ENCODE measurements at places on chromosomes 3 and 15. TPM values are rescaled to one million over a fixed set of nuclear protein-coding genes. Genes with fewer than 3 reads are reported as not detected.

DNA sequence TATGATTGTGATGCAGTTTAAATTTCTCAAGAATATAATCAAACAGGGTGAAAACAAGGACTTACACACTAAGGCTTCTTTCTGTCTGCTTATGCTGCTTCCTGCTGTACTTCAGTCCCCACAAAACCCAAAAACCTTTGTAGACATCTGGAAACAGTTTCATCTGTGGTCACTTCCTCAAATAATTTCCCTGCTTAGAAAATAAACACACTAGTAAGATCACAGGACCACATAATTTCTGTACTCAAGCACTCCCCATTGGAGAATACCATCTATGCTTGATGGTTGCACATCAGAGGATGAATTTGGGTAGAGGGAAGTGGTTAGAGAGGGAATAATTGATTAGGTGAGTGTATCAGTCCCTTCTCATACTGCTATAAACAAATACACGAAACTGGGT lies 266.2 kb downstream of the LSAMP start:
- H3K4me1 ChIP-seq, result no peaks in the 10 kb centered on the region
- H3K36me3 ChIP-seq, result no peaks in the 10 kb centered on the region
- DNase-seq, result no peak
- H3K4me3 ChIP-seq, result no peak overlapping the region
- H3K27me3 ChIP-seq, result no peaks in the 10 kb centered on the region

DNA sequence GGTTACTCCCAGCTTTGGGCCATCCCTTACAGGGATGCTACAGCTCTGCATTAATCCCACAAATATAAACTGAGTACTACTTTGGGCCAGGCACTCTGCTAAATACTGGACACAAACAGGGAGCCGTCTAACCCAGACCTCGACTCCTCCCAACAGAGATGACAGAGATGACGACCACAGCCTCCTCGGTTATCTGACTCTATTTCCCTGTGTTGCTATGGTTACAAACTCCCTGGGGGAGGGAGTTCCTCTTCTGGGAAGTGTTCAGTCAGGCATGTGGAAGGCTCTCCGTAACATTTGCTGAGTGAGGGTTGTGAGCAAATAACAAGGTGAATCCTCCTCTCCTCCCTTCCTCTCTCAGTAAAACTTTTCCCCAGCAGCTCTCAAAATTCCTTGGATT lies 6.7 kb upstream of the CMTM7 start:
- no peaks in the 10 kb centered on the region for H3K27me3 ChIP-seq
- DNase-seq, result peak; percentile 44
- no peak overlapping the region for H3K4me3 ChIP-seq
- H3K36me3 ChIP-seq, result no peaks in the 10 kb centered on the region
- no peak overlapping the region for H3K27ac ChIP-seq
- H3K4me1 ChIP-seq, result no peaks in the 10 kb centered on the region

- no peaks in the 10 kb centered on the region for H3K27me3 ChIP-seq
- H3K27ac ChIP-seq, result peak overlapping the region; percentile 54
- no peaks in the 10 kb centered on the region for H3K36me3 ChIP-seq
- H3K4me1 ChIP-seq, result peaks cover 8% of the 10 kb centered on the region
Observed at GRCh38 chr3:61250784-61251173, 473 bp downstream of the FHIT start.

DNA sequence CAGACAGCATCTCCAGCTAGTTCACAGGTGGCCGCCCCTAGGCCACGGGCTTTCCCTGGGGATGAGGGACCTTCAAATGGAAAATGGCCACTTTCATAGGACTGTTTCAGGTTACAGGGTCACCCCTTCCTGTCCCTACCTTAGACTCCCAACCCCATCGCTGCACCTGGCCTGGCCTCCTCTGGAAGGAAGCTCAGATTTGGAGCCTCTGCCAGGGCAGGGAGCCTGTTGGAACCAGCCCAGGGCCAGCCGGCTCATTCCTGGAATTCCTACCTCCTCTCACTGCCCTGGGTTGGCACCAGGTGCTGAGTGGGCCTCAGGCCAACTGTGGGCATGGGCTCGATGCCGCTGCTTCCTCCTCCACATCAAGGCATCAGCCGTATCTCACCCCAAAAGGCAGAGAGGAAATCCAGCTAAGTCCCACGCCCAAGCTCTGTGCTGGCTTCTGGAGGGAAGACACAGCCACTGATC lies 42.2 kb downstream of the KLHL25 start:
- H3K4me1 ChIP-seq, result peaks cover 3% of the 10 kb centered on the region
- DNase-seq, result no peak
- no peak overlapping the region for H3K27ac ChIP-seq
- H3K27me3 ChIP-seq, result no peaks in the 10 kb centered on the region
- no peaks in the 10 kb centered on the region for H3K36me3 ChIP-seq
- no peak overlapping the region for H3K4me3 ChIP-seq

The SGO1 gene
- total RNA-seq, result 4.5 TPM

DNA sequence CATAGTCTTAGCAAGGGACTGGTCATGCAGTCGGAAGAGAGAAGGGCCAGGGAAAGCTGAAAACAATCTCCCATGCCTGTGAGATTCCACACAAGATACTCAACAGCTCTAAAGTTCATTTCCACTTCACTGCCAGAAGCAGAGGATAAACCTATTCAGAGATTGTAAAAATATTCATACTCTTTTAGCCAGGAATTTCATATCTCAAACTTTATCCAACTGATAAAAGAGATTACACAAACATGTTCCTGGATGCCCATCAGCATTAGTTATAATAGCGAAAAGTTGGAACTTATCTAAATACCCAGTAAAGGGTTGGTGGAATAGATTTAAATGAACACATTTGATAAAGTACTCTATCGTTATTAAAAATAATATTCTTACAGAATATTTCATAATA lies 75.2 kb upstream of the ARHGEF3 start:
- no peak for DNase-seq
- no peak overlapping the region for H3K4me3 ChIP-seq
- H3K4me1 ChIP-seq, result peaks cover 11% of the 10 kb centered on the region
- H3K27me3 ChIP-seq, result no peaks in the 10 kb centered on the region

DNA sequence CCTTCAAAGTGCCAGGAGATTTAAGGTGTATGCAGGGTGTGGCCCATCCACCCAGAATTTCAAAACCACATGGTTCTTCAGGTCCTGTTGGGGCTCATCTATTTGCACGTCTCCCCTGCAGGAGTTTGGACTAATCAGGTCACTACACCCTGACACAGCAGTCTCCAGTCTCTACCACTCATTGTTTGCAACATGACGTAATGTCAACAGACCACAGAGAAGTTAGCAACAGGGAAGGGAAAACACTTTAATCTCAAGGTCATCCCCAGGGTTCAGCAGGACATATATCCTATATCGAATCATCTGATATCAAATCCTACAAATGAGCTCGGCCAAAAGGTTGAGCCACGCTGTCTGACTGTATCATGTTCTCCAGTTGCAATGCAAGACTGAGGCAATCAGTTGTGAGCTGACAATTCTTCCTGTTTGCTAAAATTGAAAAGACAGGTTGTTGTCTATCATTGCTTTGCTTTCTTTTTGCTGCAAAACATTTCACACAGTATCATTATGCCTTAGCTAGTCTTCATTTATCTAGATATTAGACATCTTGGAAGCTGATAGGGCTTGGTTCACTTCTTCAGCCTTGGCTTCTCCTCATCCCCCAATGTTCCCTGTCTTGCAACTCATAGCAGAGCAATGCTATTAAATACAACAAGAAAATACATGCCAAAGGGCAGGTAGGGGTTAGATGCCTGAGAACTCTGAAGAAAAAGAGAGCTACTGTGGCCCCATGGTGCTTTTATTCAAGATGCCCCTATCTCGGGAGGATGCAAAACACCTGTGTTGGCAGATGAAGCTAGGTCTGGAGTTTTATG lies 13.4 kb upstream of the LEKR1 start:
- H3K27ac ChIP-seq, result peak overlapping the region; percentile 78
- peak; percentile 67 for DNase-seq
- no peaks in the 10 kb centered on the region for H3K36me3 ChIP-seq
- no peak overlapping the region for H3K4me3 ChIP-seq
- peaks cover 24% of the 10 kb centered on the region for H3K4me1 ChIP-seq
- no peaks in the 10 kb centered on the region for H3K27me3 ChIP-seq

- no peaks in the 10 kb centered on the region for H3K4me1 ChIP-seq
- H3K36me3 ChIP-seq, result no peaks in the 10 kb centered on the region
- no peak for DNase-seq
- no peak overlapping the region for H3K27ac ChIP-seq
Observed at GRCh38 chr3:112778353-112778948, 68.2 kb downstream of the CD200R1L start.

The TRPM1 gene
- not detected for total RNA-seq

The ACOX2 gene
- 26.2 TPM for total RNA-seq

GRCh38 chr3:100401674-100402041 lies 319 bp downstream of the LNP1 start:
- no peaks in the 10 kb centered on the region for H3K36me3 ChIP-seq
- peak overlapping the region; percentile 94 for H3K27ac ChIP-seq
- peak overlapping the region; percentile 47 for H3K4me3 ChIP-seq
- peaks cover 18% of the 10 kb centered on the region for H3K4me1 ChIP-seq
- H3K27me3 ChIP-seq, result no peaks in the 10 kb centered on the region

DNA sequence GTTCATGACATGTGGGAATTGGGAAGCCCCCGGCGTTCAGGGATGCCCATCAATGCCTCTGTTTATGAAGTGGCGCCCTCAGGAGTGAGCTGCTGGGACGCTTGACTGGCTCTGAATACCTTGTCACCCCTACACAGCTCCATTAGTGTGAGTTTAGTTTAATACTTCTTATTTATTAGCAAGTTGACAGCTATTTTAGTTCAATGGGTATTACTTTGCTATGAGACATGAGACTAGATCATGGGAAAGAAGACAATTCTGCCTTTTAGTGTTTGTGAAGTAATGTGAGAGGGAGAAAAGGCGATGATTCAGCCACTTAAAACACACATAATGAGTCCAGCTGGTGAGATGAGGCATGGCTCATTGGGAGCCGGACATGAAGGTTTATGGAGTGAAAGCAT lies 678.5 kb downstream of the NR2F2 start:
- H3K4me3 ChIP-seq, result no peak overlapping the region
- H3K36me3 ChIP-seq, result no peaks in the 10 kb centered on the region
- DNase-seq, result no peak
- H3K27ac ChIP-seq, result no peak overlapping the region

The SKIC8 gene
- total RNA-seq, result 69.5 TPM

The DAZL gene
- 0.33 TPM for total RNA-seq

GRCh38 chr3:64673159-64673715 lies 14.6 kb downstream of the ADAMTS9 start:
- no peaks in the 10 kb centered on the region for H3K36me3 ChIP-seq
- H3K27me3 ChIP-seq, result no peaks in the 10 kb centered on the region

DNA sequence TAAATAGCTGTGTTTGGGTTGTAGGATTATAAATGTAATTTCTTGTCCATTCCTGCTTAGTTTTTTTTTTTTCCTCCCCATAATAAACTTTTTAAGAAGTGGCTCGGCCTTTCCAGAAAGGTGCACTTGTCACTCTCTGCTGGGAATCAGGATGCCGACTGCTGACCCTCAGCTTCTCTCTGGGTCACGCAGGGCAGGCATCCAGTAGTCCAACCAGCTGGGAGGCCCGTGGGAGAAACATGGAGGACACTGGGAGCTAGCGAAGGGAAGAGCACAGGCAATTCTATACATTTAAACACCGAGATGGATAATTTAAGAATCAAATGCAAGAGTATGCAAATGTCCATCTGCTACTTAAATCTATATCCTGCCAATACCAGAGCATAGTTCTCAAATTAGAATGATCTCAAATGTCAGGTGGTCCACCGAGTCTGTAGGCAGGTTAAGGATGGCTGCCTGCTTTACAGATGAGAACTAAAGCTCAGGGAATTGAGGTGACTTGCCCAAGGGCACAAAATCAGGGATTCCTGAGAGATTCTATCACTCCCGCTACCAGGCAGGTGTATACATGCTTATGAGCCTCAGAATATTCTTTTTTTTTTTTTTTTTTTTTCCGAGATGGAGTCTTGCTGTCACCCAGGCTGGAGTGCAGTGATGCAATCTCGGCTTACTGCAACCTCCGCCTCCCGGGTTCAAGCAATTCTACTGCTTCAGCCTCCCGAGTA lies 64.5 kb downstream of the DAPK2 start:
- DNase-seq, result no peak
- peaks cover 17% of the 10 kb centered on the region for H3K4me1 ChIP-seq

The ZPLD1 gene
- total RNA-seq, result 0.12 TPM

The ZBED2 gene
- 0.50 TPM for total RNA-seq

- H3K4me3 ChIP-seq, result no peak overlapping the region
- peaks cover 71% of the 10 kb centered on the region for H3K4me1 ChIP-seq
- no peaks in the 10 kb centered on the region for H3K36me3 ChIP-seq
- no peak for DNase-seq
Observed at GRCh38 chr15:67077641-67078215, 12.3 kb downstream of the SMAD3 start.

DNA sequence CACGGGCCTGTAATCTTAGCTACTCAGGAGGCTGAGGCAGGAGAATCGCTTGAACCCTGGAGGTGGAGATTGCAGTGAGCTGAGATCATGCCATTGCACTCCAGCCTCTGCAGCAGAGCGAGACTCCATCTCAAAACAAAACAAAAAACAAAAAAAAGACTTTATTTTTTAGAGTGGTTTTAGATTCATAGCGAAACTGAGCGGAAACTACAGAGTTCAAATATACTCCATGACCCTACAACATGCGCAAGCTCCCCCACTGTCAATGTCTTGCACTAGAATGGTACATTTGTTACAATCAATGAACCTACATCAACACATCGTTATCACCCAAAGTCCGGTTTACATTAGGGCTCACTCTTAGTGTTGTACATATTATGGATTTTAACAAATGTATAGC lies 2.2 kb upstream of the CRTAP start:
- no peaks in the 10 kb centered on the region for H3K36me3 ChIP-seq
- H3K4me1 ChIP-seq, result peaks cover 5% of the 10 kb centered on the region
- no peak overlapping the region for H3K4me3 ChIP-seq
- no peak overlapping the region for H3K27ac ChIP-seq
- DNase-seq, result no peak

The GOLGA8G gene
- not detected for total RNA-seq

The ECE2 gene
- total RNA-seq, result not detected

The HTR3E gene
- total RNA-seq, result not detected

DNA sequence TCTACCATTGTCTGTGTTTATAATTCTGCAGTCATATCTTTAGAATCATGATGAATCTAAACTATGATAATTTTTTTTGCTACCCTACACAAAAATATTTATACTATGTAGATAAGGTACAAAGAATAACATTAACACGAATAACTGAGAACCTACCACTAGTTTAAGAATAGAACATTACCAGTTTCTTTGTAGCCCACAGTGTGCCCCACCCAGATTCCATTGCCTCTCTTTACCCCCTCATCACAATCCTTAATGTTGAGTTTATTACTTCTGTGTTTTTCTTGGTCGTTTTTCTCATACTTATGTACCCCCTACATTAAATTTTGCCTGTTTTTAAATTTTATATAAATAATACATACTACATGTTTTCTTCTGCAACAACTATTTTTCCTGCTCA lies 140.5 kb downstream of the BBX start:
- no peak for DNase-seq
- peaks cover 7% of the 10 kb centered on the region for H3K4me1 ChIP-seq
- no peak overlapping the region for H3K4me3 ChIP-seq
- no peaks in the 10 kb centered on the region for H3K36me3 ChIP-seq
- no peaks in the 10 kb centered on the region for H3K27me3 ChIP-seq

DNA sequence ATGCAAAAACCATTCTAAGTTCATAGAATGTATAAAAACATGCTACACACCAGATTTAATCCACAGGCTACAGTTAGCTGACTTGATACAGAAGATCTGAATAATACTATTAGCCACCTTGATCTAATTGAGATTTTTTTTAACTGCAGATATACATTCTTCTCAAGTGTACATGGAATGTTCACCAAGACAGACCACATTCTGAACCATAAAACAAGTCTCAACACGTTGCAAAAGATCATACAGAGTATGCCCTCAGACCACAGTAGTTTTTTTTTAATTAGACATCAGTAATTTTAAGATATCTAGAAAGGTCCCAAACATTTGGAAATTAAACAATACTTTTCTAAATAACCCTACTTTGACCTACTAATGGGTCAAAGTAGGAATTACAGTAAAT lies 83.3 kb downstream of the FGF7 start:
- H3K4me3 ChIP-seq, result no peak overlapping the region
- no peak overlapping the region for H3K27ac ChIP-seq
- no peaks in the 10 kb centered on the region for H3K36me3 ChIP-seq
- no peaks in the 10 kb centered on the region for H3K4me1 ChIP-seq
- no peak for DNase-seq

Measured in hepatocyte (in vitro differentiated cells).